ENCODE measurements at places on chromosomes 16 and 17.

- no peak for DNase-seq
Measured at GRCh38 chr17:14803826-14804225, 461.3 kb downstream of the PMP22 start.

GRCh38 chr17:41649923-41650519, 25.6 kb upstream of the KRT17 start:
- DNase-seq, result no peak

GRCh38 chr17:3900646-3901045, 7.8 kb upstream of the CAMKK1 start:
- no peak for DNase-seq

DNA sequence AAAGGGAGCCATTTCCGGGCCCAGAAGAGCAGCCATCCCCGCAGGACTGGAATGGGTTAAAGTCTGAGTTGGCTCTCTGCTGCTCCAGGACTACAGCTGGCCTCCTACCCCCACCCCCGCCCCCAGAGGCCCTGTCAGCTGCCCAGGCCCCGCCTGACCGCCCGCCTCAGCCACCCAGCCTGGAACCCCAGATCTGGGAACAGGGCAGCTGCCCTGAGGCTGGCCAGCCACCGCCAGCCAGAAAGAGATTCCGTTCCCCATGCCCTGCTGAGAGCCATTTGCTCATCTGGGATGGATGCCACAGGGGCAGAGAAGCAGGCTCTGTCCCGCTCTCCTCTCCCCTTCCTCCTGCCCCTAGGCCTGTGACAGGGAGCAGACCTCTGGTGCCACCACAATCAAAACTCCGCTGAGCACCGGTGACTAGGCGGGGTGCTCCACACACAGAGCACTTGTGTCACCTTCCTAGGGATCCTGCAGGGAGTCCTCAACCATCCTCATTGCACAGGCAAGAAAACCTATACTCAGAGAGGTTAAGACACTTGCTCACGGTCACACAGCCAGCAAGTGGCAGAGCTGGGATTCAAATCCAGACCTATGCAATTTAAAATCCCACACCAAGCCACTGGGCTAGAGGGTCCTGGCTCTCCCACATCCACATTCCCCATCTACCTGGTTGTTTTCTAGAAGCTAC, 44.1 kb downstream of the ZNF423 start:
- DNase-seq, result peak; percentile 50

GRCh38 chr17:62562656-62563055, 64.8 kb upstream of the MRC2 start:
- no peak for DNase-seq

GRCh38 chr16:47037396-47037745, 63.9 kb upstream of the DNAJA2 start:
- no peak for DNase-seq

- DNase-seq, result no peak
Measured at GRCh38 chr16:64773184-64773583, 348.7 kb downstream of the CDH11 start.

DNA sequence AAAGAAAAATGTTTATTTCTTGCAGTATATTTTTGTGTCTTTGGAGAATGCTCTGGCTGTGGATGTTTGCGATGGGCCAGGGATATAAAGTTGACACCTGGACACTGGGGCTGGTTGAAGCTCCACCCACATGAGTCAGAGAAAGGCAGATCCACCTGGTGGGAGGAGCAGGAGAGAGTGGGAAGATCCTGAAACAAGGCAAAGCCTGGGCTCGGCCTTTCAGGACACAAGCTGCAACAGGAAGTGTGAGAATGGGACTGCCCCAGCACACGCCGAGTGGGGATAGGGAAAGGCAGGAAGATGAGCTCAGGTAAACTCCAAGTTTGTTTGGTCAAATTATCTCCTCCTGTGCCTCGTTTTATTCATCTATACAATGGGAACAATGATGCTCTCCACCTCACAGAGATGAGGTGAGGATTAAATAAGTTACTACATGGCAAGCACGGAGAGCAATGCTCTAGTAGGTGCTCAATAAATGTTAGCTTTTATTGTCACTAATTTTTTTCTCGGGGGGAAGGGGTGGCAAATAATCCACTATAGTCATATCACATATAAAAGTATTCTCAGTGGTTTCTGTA, 21.4 kb upstream of the PITPNM3 start:
- DNase-seq, result no peak

GRCh38 chr17:80667462-80668277, 123.0 kb downstream of the RPTOR start:
- no peak for DNase-seq

- no peak for DNase-seq
Measured at GRCh38 chr16:57335366-57335765, 23.2 kb upstream of the CCL22 start.

- DNase-seq, result no peak
Measured at GRCh38 chr17:59814276-59814675, 78.5 kb downstream of the TUBD1 start.

DNA sequence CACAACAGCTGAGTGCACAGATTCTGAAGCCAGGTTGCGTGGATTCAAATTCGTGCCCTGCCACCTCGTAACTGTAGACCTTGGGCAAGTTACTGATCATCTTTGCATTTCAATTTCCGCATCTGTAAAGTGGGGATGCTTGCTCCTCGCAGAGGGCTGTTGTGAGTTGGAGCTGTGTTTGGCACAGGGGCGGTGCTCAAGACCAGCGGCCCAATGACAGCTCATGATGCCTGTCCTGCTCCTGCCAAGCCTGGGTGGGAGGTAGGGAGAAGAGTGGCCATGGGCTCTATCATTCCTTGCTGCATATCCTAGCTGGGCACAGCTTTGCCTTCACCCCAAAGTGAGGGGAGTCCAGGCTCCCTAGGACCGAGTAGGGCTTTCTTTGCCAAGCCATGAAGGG, 12.6 kb downstream of the NXPH3 start:
- DNase-seq, result no peak

- no peak for DNase-seq
Measured at GRCh38 chr16:23485841-23486240, 24.5 kb downstream of the GGA2 start.

GRCh38 chr16:21698169-21699032, 34.6 kb downstream of the OTOA start:
- DNase-seq, result no peak

DNA sequence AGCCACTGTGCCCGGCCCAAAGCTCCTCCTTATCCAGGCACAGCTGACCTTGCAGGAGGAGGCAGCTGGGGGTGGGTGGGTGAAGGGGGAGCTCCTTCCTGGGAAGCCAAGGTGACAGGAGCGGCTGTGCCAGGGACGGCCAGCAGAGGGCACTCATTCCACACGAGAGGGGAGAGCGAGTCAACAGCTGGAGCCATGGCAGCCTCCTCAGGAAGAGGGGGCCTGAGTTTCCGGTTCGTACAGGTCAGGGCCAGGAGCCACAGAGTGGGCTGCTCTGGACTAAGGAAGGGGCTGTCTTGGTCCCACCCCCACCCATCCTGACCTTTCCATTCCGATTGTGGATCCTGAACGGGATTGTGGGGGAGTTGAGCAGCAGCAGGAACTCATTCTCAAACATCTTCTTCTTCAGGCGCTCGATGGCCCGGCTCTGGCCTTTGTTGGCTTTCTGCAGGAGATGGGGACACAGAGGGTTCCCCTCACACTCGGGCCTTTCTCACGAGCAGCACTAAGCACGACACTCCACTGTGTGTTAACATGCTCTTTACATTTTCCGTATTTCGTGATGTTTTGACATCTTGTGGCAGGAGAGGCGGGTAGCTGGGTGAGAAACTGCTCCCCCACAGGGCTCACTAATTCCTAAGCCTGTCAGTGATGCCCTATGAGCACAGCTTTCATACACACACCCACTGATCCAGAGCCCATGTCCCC, 61.6 kb downstream of the TIMM22 start:
- peak; percentile 52 for DNase-seq

- DNase-seq, result no peak
Measured at GRCh38 chr16:25135254-25135878, 23.8 kb downstream of the LCMT1 start.

DNA sequence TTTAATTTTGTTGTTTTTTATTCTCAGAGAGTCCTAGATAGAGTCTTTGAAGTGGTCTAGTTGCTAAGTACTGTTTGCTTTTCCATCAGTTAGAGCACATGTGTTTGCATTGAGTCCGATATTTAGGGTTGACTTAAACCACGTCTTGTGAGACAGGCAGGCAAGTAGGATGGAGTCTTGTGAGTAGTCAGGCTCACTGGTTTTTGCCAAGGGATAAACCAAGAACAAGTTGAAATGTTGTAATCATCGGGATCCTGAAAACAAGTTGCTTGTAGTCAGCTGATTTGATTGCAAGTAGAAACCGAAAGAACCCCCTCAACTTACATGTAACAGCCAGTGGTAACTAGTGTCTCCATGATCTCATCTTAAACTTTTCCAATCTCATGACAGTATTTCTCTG, 17.2 kb downstream of the ATP6V0A1 start:
- DNase-seq, result no peak

- no peak for DNase-seq
Measured at GRCh38 chr17:78332991-78333390, 26.9 kb downstream of the SOCS3 start.

DNA sequence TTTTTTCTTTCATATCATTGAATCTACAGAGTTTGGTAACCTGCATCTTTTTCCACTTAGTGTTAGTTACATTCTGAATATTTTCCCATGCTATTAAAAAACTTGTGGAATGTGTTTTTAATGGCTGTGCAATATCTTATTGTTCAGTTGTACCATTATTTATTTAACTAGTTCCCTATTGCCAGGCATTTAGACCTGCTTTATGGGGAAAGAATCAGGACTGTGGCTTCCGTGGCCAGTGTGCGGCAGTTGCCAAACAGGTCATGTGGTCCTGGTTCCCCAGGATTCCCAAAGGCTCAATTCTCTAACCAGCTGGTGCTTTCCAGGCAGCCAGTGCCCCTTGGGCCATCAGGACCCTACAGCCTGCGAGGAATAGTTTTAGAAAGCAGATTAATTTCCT, 30.8 kb downstream of the NDEL1 start:
- DNase-seq, result no peak

- DNase-seq, result no peak
Measured at GRCh38 chr17:54945671-54946070, 22.8 kb downstream of the COX11 start.

- DNase-seq, result no peak
Measured at GRCh38 chr16:63323055-63323454, 1286.8 kb upstream of the CDH8 start.

DNA sequence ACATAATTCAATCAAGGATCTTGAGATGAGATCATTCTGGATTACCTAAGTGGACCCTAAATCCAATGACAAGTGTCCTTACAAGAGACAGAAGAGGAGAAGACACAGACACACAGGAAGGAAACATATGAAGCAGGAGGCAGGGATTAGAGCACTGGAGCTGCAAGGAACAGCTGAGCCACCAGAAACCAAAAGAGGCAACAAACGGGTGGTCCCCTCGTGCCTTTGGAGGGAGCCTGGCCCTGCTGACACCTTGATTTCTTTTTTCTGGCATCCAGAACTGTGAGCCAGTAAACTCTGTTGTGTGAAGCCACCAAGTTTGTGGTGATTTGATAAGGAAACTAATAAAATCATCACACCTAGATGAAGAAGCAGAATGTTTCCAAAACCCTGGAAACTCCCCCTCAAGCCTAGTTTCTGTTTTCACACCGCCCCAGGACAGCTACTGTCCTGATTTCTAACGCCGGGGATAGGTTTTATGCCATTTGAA, 115.2 kb downstream of the PITPNC1 start:
- DNase-seq, result no peak

- DNase-seq, result no peak
Measured at GRCh38 chr16:14071576-14072271, 605 bp downstream of the MRTFB start.

DNA sequence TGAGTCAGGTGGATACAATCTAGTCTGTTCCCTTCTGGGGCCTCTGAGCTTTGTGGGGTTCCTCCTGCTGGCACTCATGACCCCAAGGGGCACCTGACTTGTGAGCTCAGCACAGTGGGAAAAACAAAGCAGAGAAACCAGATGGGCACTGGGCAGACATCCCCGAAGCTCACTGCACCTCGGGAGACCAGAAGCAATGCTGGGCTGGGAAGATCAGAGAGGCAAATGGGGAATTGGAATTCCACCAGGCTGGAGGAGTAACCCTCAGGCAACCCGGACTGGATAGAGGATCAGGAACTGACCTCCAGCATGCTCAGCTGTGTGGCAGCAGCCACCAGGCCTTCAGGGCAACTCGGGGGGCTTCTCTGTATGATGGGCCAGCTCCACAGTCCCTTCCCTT, 50.3 kb downstream of the ABCC12 start:
- peak; percentile 50 for DNase-seq

GRCh38 chr17:21358682-21359482, 17.3 kb upstream of the KCNJ12 start:
- DNase-seq, result no peak

GRCh38 chr16:70657956-70658355, 11.6 kb downstream of the IL34 start:
- DNase-seq, result no peak

DNA sequence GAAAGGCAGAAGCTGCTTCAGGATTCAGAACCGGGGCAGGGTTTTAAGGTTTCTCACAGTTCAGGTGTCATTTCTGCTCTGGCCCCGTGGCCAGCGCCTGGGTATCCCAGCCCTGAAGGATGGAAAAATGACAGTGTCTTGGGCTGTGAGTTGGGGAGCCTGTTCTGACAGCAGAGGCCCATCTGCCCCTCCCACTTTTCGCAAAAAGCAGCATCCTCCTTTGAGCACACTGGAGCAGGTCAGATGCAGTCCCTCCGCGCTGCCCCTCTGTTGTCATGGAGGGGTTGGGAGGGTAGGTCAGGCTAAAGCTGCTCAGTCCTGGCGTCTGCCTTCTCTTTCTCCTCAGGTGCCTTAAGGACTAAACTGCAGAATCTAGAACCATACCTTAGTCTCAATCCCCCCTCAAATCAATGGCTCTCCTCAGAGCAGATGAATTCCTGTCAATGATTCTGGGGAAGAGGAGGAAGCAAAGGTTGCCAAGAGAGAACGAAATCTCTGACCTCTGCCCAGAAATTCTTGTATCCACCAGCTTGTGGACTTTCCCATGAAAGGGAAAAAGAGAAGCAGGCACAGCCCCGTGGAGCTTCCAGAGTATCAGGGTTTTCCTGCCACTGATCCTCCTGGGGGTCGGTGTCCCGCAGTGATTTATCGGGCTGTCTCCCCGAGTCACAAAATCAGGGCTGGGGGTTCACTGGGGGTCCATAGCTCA, 7.3 kb downstream of the NEUROD2 start:
- no peak for DNase-seq

GRCh38 chr17:7440834-7441195, 1.5 kb downstream of the FGF11 start:
- DNase-seq, result no peak

- peak; percentile 66 for DNase-seq
Measured at GRCh38 chr16:87593710-87594258, 8.5 kb upstream of the JPH3 start.
